Cerebellar cortex (tissue), 1 donor: ENCODE measurements at places on chromosomes 11 and 22.

GRCh38 chr11:111736621-111737443 lies 29.4 kb downstream of the PPP2R1B start:
- DNase-seq = peak; percentile 62

- DNase-seq = no peak
These were observed 13.5 kb downstream of the PIK3IP1 start for GRCh38 chr22:31278626-31279326.

DNA sequence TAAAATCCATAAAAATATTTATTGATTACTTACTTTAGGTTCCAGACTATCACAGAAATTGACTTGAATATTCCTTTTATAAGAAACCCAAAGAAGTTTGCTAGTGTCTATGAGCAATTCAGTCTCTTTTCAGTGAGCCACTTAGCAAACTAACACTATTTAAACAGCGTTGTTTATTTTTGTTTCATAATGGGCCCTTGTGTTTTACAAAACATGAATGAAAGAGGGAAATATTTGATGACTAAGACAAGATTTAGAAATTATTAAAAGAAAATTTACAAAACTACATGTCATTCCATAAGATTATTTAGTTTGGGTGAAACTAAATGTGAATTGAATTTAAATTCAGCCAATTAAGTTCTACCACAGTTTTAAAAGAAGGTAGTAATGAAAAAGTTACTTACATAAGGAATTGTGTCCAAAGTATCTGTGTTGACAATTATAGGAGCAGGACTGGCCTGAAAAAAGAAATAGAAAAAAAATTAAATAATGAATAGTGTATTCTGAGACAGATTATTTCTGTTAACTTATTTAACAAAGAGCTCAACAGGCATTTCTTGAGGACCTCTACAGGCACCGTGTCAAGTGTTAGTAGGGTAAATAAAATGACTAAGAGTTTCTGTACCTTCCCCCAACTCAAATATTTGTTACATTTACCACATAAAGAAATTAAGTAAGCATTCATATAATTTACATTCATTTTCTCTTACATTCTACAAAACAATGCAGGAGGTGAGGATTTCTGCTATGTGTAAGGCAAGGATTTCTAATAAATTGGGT lies 964.9 kb upstream of the CCDC90B start:
- DNase-seq = no peak

GRCh38 chr11:113778111-113778910 lies 1.3 kb upstream of the CLDN25 start:
- DNase-seq = peak; percentile 87

DNA sequence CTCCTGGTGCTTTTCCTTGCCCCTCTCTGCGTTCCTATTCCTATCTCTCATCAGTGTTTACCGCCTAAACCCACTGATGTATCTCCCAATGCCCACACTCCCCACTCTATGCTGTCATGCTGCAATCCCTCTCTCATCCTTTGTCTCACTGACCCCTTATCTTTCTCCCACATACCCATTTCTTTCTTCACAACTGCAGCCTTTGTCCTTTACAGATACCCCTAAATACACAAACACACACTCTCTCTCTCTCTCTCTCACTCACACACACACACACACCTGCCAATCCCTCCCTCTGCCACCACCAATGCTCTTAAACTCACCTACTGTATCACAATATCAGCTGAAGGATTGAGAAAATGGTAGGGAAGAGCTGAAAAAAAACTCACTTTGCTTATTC lies 5.3 kb upstream of the OR52B2 start:
- no peak for DNase-seq

GRCh38 chr22:23071230-23072076 lies 1.1 kb downstream of the GNAZ start:
- no peak for DNase-seq

GRCh38 chr11:108891143-108891542 lies 226.3 kb downstream of the DDX10 start:
- DNase-seq = no peak

DNA sequence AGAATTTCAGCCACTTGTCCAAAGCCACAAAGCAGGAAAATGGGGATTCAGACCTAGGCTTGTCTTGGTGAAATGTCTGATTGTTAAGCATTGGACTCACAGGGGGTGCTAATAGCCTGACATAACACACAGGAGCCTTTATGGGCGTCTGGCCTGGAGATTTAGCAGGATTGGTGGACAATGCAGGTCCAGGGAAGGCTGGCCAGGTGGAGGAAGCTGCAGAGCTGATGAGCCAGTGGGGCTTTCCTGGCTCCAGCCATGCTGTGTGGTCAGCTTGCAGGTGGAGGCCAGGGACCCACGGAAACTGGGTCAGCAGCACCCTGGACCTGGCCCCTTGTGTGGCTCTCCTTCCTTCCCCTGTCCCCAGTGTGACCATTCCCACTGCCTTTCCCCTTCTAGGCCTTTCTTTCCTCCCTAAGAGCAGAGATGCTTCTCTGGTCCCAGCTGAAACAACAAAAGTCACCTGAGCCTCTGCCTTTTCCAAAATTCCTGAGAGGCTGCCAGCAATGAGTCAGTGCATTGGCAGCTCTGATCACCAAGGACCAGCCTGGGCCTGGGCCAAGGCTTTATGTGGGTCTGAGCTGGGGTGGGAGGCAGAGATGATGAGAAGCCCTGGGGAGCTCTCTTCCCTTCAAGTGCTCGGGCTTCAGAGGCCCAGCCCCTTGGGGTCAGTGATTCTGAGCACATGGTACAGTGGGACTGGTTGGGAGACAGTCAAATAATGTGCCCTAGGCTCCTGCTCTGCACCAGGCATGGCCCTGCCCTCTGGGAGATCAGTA lies 85.2 kb downstream of the CCDC81 start:
- DNase-seq = peak; percentile 75

DNA sequence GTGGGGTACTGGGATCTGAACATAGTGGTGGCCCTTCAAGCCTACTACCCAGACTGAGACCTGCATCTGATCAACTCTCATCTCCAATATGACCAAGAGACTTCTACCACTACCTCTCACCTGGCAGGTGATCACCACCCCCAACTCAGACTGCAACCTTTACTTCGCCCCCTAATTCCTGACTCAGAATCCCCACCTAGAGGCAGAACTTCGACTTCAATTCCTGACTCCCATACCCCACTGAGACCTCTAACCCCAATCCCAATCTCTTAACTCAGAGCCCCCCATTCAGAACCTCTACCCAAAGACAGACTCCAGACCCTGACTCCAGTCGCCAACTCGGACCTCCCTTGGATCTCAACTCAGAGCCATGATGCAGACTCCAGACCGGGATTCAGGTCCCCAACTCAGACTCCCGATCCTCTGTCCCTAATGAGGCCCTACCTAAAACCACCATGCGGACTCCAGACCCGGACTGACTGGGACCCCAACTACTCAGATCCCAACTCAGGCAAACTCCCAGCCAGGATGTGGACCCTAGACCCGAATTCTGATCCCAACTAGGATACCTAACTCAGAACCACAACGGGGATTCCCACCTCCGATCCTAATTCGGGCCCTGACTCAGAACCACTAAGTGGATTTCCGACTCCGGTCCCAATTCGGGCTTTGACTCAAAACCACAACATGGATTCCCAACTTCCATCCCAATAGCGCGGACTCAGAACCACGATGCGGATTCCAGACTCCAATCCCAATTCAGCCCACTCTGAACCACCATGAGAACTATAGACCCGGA lies 1.2 kb downstream of the KCNQ1OT1 start:
- no peak for DNase-seq

GRCh38 chr11:13486926-13487660 lies 8.7 kb downstream of the PTH start:
- DNase-seq = no peak

- no peak for DNase-seq
These were observed 55.7 kb downstream of the SYTL2 start for GRCh38 chr11:85755285-85755684.

GRCh38 chr22:44051961-44052360 lies 27.9 kb downstream of the PARVB start:
- no peak for DNase-seq

- peak; percentile 50 for DNase-seq
These were observed 18.1 kb downstream of the DGCR2 start for GRCh38 chr22:19103880-19104821.

- DNase-seq = peak; percentile 9
These were observed 25.6 kb downstream of the ANKRD42 start for GRCh38 chr11:83219095-83219494.

- no peak for DNase-seq
These were observed 64.5 kb downstream of the CEP164 start for GRCh38 chr11:117392001-117392690.

DNA sequence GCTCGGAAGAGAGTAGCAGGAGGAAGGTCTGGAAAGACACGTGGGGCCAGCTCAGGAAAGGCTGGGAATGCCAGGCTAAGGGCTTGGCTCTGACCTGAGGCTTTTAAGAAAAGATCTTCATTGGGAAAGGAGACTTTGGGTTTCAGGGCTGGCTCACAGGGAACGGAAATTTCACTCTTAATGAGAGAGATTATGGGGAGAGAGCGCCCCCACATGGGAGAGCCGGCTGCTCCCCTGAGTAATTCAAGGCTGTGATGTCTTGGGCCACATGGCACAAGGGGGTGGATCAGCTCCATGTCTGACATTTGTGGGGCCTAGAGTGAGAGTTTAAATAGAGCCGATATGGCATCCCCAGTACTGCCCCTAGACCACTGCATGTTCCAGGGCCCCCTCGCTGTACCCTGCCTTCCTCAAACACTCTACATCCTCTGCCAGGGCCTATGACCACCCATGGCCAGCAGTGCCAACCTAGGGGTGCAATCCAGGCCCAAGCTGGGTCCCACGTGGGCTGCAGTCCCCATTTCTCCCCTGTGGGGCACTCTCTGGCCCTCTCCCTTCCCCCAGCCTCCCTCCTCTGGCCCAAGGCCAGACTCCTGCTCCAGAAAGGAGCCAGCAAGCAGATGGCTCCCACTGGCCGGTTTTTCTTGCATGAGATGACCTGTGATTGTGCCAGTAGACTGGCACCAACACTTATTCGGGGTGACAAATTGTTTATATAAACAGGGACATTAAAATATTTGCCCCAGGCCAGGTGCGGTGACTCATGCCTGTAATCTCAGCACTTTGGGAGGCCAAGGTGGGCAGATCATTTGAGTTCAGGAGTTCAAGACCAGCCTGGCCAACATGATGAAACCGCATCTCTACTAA lies 75.2 kb downstream of the ISX start:
- DNase-seq = peak; percentile 50

- no peak for DNase-seq
These were observed 155.1 kb downstream of the HIPK3 start for GRCh38 chr11:33412241-33412640.

- peak; percentile 19 for DNase-seq
These were observed 607 bp downstream of the DMC1 start for GRCh38 chr22:38569181-38569971.

GRCh38 chr11:46553814-46554212 lies 40.0 kb downstream of the AMBRA1 start:
- DNase-seq = no peak

- no peak for DNase-seq
These were observed 96.9 kb downstream of the FAM76B start for GRCh38 chr11:95692526-95693260.

DNA sequence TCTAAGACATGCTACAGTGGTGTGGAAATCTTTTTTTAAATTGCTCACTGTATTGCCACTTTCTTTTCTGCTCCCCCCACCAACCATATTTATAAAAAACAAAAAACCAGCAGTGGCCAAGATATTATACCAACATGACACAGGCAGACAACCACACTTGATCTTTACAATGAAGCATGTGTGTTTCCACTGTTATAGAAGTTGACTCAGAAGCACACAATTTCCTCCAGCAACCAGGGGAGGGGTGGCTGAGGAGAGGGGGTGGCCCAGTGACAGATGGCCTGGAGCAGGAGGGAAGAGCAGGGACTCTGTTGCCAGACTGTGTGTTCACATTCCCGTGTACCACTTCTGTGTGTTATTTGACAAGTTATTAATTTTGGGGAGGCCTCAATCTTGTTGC lies 14.8 kb downstream of the CD59 start:
- peak; percentile 83 for DNase-seq

- DNase-seq = no peak
These were observed 114.3 kb downstream of the PHF21B start for GRCh38 chr22:44895296-44896055.

GRCh38 chr22:20029550-20030225 lies 8.8 kb downstream of the TANGO2 start:
- DNase-seq = no peak

DNA sequence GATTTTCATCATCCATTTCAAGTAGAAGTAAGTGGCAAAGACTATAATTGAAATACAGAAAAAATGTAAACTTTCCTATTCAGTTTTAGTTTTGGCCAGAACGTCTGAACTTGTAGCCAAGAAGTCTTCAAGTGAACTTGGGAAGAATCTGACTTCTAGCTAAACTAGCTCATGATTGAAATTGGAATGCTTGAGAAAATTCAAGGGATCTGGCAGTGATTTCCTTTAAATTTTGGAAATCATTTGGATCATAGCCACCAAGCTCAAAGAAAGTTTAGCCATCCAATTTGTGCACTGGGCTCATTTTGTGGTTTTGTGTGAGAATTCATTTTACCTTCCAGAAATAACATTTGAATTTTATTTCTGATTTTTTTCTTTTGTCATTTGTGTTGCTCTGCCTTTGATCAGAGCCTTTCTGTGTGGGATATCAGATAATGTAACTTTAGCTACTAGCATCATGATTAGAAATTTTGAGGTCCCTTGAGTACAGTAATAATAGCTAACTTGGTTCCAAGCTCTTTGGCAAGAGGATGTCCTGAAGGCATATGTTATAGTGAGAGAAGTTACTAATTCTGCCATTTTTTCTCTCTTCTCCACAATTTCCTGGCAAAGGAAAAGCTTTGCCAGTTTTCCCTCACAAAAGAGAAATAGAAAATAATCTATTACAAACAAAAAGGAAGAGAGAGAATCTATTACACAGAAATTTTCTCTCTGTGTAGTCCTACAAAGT lies 2123.7 kb upstream of the RAG2 start:
- no peak for DNase-seq

DNA sequence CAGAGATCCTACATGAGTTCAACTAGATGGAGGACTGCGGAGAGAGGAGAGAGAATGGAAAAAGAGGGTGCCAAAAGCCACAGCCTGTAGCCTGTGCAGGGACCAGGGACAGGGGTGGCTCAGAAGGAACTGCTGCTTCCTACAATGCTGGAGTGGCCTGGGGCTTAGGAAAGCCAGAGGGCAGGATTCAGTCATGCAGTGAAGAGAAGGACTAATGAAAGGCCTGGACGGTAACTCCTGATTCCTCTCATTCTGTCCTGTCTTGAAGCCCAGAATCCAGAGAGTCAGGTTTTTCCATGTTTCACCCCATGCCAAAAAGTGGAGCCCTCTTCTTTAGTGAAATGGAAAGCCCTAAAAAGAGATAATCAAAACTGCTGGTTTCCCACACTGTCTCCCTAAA lies 48.4 kb upstream of the INCENP start:
- no peak for DNase-seq
